ENCODE measurements at places on chromosomes 7 and 10. TPM values are rescaled to one million over a fixed set of nuclear protein-coding genes. Genes with fewer than 3 reads are reported as not detected.

GRCh38 chr10:69321039-69321715 lies 42.9 kb downstream of the HK1 start:
- no peak for DNase-seq

GRCh38 chr7:1664711-1665548 lies 5.1 kb upstream of the ELFN1 start:
- no peak for DNase-seq

Gene SLC18A3
- polyA plus RNA-seq: not detected

- DNase-seq: no peak
These were observed 12.0 kb downstream of the JCAD start for GRCh38 chr10:30047430-30047829.

DNA sequence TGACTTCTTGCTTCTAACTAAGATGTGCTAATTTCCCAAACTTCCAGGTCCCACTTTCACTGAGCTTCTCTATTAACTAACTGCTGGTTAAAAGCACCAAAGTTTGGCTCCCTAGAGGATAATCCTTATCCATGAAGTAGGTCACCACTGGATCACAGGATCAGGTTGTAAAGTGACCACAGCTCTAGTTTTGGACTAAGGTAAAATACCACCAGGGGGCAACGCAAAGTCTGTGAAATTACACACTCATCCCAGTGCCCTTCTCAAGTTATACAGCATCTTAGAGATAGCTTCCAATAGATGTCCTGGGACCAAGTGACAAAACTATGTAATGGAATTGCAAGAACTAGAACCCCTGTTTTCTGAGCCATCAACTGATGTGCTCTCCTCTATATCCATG lies 116.4 kb upstream of the ASAH2 start:
- DNase-seq: no peak

- DNase-seq: no peak
These were observed 53.9 kb downstream of the ARHGAP22 start for GRCh38 chr10:48550977-48551376.

DNA sequence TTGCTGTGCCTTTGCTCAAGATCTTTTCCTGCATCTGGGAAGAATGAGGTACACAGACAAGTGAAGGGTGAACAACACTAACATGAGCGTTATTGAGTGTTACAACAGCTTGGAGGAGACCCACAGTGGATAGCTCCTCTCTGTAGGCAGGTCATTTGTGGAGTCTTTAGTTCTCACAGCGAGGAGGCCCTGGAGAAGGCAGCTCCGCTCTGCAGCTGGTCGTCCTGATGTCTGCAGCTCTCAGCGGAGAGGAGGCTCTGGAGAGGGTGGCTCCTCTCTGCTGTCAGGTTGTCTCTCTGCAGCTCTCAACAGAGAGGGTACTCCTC lies 7.0 kb upstream of the DYNC2I1 start:
- DNase-seq: no peak

- no peak for DNase-seq
These were observed 435.0 kb downstream of the AUTS2 start for GRCh38 chr7:70033226-70033625.

GRCh38 chr10:37289833-37290464 lies 164.6 kb downstream of the ANKRD30A start:
- no peak for DNase-seq

DNA sequence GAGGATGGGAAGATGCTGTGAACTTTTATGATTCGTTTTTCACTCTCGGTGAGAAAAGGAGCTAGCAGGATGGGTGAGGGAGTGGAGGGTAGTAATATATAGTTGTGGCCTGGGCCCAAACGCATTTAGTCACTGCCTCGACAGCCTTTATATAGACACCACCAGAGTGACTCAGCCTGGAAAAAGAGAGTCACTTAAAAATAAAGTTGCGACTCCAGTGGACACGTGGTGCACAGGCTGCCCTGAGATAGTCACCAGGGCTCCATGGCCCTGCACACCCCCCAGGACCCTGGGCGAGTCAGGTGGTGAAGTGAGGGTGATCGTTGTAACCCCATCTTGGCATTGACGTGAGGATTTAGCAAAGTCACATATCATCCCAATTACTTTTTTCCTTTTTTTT lies 106.7 kb downstream of the CUX1 start:
- DNase-seq: no peak

- DNase-seq: no peak
These were observed 19.1 kb downstream of the MINDY4 start for GRCh38 chr7:30790356-30790755.

- no peak for DNase-seq
These were observed 250.7 kb downstream of the TNS3 start for GRCh38 chr7:47331179-47331565.

- DNase-seq: no peak
These were observed 917.4 kb upstream of the POT1 start for GRCh38 chr7:125847055-125847454.

- DNase-seq: no peak
These were observed 52.2 kb downstream of the SEM1 start for GRCh38 chr7:96657347-96658021.

Gene CDHR1
- not detected for polyA plus RNA-seq

Gene OR2A5
- polyA plus RNA-seq: not detected

Gene PDE1C
- polyA plus RNA-seq: not detected

Gene TEX47
- polyA plus RNA-seq: not detected

DNA sequence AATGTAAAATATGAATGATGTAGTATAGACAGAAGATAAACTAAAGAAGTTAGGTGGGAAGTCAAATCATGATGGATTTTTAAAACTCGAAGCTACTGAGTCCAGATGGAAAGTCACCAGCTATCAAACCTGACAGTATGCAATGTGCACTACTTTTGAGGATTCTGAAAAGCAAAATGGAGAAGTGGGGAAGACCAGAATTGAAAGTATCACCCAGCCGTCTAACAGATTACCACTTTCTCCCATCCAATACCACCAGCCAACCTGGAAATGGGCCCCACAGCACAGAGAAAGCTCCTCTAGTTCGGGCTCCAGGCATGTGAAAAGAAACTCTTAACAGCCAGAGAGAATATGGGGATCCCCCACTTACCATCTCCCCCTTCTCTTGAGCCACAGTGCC lies 67.9 kb upstream of the SRRM3 start:
- DNase-seq: no peak

GRCh38 chr7:35037211-35037525 lies at the start of gene DPY19L1:
Gene DPY19L1 (minus strand): TSS chr7:35037485. CDS start chr7:35037394, 91 bp downstream.
- no peak for DNase-seq

- no peak for DNase-seq
These were observed at the start of gene PKD2L1 for GRCh38 chr10:100330079-100330478. Gene PKD2L1 (minus strand): TSS chr10:100330228. CDS start chr10:100330103, 125 bp downstream.

- DNase-seq: peak; percentile 60
These were observed 841 bp downstream of the GLUD1 start for GRCh38 chr10:87093632-87094372.

- DNase-seq: no peak
These were observed 9.1 kb downstream of the KLF6 start for GRCh38 chr10:3775696-3776551.

- DNase-seq: no peak
These were observed 2.9 kb downstream of the FOXI2 start for GRCh38 chr10:127739908-127740307.

GRCh38 chr7:102431617-102432298 lies 1.6 kb upstream of the ORAI2 start:
- peak; percentile 74 for DNase-seq

Gene PRRT4
- not detected for polyA plus RNA-seq

DNA sequence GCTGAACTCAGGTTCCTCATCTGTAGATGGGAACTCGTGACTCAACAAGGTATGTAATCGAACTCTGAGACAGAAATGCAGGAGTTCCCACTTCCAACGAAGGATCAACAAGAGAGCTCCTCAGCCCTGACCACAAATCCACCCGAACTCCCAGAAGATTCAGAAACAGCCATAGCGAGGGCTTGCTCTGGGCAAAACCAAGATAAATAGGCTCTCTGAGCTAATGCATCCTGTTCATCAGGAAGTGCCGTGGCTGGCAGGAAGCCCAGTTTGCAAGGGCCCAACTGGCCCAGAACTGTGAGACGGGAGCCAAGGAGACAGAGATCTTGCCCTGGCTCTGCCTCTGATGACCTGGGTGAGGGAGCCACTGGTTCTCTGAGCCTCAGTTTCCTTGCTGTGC lies 141.7 kb upstream of the PFKP start:
- DNase-seq: no peak

Measured in naive B cell (primary cell).